ENCODE measurements at places on chromosomes 5 and 9.

GRCh38 chr5:155082401-155082800 is 68.8 kb downstream of the KIF4B start:
- no peak for DNase-seq

DNA sequence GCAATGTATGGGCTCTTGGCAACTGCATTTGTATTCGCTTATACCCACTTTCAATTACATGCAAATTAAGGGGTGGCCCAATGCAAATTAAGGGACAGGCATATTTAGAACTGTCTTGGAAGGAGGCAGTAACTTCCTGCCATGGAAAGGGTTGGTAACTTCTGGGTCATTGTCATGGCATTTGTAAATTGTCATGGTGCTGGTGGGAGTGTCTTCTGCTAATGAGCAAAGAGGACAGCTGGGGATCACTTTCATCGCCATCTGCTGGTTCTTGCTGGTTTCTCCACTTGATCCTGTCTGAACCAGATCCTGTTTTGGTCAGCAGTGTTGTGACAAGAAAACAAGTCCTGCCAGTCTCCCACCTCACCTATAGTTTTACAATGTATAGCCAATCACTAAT is 23.3 kb upstream of the UGT3A2 start:
- DNase-seq, result no peak

GRCh38 chr9:118364266-118365106 is 660.3 kb downstream of the TLR4 start:
- DNase-seq, result no peak

GRCh38 chr5:160119905-160120266 is 636 bp upstream of the PWWP2A start:
- no peak for DNase-seq

DNA sequence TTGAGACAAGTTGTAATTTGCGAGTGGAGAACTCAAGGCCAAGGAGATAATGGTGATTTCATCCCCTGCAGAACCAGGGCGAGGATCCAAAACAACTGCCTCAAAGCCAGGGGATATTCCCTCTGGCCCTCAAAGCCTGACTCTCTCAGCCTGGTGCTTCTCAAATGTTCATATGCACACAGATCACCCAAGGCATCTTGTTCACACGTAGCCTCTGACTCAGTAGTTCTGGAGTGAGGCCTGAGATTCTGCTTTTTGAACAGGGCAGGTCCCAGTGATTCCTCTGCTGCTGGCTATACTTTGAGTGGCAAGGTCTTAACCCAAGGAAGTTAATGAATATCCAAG is 30.2 kb upstream of the WWC1 start:
- no peak for DNase-seq
